ENCODE measurements at places on chromosomes 11 and 22.

DNA sequence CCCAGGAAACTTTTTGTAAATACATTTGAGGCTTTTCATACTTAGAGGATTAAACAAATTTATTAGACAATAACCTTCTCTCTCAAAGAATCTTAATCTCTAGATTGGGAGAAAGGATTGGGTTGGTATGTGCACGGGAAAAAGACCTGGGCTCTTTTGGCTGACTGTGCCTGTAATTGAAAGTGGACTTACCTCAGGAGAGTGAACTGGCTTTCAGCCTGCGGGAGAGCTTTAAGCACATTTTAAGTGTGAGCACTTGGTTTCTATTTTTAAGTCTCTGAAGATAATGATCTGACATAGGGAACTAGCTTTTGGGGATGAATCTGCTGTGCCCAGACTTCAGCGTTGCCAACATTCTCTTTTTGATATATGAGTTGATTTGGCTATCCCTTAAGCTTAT is 35.8 kb downstream of the UVRAG start:
- peak; percentile 69 for DNase-seq

GRCh38 chr22:17867160-17867785 is 93.0 kb upstream of the BID start:
- DNase-seq, result peak; percentile 78

DNA sequence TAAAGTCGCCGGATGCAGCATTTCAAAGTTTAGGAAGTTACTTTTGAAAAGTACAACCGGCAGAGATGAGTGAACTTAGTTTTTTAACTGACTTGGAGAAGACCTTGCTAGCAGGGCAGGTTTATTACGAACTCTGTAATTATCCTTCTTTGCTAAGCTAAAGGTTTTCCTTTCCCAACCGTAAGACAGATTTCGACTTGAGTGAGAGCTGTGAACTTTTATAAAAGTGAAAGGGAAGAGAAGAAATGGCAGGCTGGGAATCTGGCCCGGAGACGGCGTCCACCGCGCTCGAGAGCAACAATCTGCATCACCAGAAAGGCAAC is 659 bp upstream of the TEAD1 start:
- DNase-seq, result no peak

GRCh38 chr11:32422545-32422944 is 12.8 kb downstream of the WT1 start:
- no peak for DNase-seq

DNA sequence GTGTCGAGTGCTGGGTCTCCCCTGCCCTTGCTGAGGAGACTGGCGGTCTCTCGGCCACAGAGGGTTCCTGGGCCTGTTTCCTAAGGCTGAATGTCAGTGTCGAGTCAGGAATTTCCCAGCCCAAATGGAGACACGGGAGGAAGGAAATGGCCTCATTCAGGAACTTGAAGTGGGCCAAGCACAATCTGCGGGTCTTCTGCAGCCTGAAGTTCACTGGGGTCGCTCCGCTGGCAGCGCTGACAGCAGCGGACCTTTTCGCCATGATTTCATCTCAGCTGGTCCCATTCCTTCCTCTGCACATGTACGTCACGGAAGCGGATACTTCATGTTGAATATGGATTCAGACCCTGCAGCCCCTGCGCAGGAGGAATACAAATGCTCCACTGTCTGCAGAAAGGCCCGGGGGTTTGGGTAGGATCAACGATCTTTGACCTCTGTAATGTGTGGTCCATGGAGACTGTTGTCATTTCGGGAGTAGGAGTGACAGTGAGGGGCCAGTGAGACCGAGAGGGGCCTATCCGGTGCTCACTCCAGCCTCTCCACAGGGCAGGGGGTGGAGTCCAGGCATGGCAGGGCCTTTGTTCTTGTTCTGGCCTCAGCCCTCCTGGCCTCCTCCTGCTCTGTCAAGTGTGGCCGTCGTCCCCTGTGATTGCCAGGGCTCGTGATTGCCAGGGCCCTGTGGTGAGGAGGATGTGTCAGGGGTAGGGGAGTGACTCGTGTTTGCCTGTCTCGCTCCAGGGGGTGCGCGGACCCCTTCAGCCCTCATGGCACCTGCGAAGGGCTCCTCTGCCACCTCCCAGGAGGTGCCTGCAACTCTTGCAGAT is 402.3 kb downstream of the TBC1D22A start:
- DNase-seq, result no peak

DNA sequence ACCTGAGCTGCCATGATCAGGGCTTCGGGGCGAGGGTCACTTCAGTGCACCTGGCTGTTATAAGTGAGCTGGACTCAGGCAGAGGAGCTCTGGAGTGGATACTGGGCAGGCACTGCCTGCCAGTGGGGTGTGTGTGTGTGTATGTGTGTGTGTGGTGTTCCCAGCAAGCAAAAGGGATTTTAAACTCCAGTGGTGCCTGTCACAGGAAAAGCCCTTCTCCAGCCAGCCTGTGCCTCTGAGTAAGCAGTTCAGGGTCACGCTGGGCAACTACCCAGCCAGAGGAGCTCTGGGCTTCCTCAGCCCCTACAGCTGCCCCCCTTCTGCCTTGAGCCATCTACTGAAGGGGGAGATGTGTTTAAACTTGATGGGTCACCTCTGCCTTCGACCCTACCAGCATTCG is 109.0 kb downstream of the OSBP2 start:
- peak; percentile 41 for DNase-seq

- no peak for DNase-seq
These were observed 329.5 kb downstream of the MIAT start for GRCh38 chr22:26986884-26987283.

GRCh38 chr22:29813563-29813962 is 24.5 kb downstream of the ASCC2 start:
- DNase-seq, result no peak

GRCh38 chr11:17352950-17353820 is 1.6 kb downstream of the NCR3LG1 start:
- DNase-seq, result peak; percentile 86

- no peak for DNase-seq
These were observed 21.0 kb upstream of the FBLN1 start for GRCh38 chr22:45481661-45482060.

DNA sequence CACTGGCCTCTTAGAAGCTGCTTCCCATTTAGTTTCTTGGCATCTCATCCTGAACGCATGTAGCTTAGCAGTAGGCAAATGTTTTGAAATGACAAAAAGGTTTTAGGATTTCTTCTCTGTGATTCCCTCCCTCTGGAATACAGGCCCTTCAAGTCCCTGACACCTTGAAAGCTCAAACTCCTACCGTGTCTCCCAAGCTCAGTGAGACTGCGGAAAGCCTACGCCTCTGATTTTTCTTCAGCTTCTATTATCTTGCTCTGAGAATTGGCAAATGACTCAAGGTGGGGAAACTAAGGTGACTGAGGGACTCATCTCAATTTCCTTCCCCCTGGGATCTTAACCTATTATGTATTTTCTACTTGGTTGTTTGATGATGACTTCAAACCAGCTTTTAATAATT is 130.3 kb downstream of the ENTHD1 start:
- DNase-seq, result no peak

GRCh38 chr11:100711984-100712383 is 24.9 kb downstream of the ARHGAP42 start:
- DNase-seq, result no peak

- no peak for DNase-seq
These were observed 21.5 kb downstream of the NUP98 start for GRCh38 chr11:3775736-3776406.

GRCh38 chr22:20141186-20142077 is 9.4 kb downstream of the CCDC188 start:
- DNase-seq, result no peak

- no peak for DNase-seq
These were observed 942 bp upstream of the RPS6KA4 start for GRCh38 chr11:64357904-64358535.

- no peak for DNase-seq
These were observed 1.6 kb downstream of the OR10A2 start for GRCh38 chr11:6864438-6864837.

DNA sequence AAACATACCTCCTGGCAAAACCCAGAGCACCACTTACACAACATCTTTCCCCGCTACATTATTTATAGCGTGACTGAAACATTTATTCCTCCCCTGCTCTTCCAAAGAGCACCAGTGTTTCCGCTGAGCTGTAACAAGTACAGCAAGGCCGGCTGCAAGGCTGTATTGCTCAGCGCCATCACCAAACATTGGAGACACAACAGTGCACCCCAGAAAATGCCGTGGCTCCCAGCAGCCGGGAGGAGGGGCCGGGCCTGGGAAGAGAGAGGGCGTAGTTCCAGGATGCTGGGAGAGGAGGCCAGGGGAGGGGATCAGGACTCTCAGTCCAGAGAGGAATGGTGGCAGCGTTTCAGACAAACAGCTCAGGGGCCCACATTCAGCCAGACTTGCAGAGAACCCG is 133.2 kb downstream of the DSCAML1 start:
- no peak for DNase-seq

DNA sequence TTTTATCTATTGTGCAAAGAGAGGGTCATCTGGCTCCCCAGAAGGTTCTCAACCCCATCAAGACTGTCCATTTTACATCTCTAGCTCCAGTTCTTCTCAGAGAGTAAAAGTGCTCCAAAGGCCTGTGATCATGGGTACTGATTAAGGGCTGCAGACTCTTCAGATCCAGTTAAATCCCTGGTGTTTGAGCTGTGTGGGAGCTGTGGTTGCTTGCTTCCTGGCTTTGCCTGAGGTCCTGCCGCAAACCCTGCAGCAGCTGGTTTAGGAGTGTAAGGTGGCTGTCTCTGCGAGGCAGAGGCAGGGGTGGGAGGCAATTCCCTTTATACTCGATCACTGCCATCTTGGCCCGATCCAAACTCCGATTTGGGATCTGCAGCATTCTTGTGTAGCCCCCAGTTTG is 1.2 kb downstream of the MRPL17 start:
- no peak for DNase-seq

GRCh38 chr11:4459500-4459899 is 10.4 kb downstream of the OR52K2 start:
- no peak for DNase-seq

DNA sequence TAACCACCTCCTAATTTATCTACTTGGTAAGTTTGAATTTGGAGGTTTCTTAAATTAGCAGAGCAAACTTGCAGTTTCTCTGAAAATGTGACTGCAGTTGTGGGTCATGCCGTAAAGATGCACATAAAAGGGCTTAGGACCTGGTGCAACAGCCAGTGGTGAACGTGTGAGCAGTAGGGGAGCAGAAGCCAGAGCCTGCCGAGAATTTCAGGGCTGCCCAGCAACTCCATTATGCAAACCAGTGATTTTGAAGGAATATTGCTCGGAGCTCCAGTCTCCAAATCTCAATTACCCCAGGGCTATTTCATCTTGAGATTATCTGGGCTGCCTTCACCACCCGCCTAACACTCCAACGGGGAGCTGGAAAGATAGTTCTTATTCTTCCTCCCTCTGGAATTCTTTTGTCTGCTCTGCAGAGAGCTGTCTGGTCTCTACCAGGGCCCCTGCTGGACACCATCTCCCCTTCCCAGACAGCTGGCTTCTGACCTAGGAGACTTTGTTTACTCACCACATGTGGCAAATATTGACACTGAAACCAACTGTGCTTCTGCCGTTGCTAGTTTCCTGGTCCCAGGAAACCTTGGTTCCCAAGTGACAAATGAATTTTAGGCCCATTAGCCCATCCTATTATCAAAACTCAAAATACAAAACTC is 93.9 kb downstream of the DSCAML1 start:
- no peak for DNase-seq

DNA sequence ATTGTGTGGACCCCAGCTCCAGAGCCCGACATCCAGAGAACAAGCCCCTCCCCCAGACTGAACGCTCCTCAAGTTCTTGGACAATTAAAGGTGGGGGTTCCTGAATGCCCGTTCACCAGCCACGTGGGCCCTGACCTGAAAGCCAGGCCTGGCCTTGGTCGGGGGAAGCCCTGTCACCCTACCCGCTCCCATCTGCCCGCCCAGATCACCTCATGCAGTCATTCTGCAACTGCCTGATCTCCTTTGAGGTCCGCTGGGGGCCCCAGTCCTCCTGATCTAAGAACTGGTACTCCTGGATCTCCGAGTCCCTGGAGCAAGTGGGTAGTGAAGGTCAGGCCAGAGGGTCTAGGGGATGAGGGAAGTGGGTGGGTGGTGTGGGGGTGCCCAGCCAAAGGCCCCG is 9.1 kb upstream of the NAALADL1 start:
- DNase-seq, result no peak

DNA sequence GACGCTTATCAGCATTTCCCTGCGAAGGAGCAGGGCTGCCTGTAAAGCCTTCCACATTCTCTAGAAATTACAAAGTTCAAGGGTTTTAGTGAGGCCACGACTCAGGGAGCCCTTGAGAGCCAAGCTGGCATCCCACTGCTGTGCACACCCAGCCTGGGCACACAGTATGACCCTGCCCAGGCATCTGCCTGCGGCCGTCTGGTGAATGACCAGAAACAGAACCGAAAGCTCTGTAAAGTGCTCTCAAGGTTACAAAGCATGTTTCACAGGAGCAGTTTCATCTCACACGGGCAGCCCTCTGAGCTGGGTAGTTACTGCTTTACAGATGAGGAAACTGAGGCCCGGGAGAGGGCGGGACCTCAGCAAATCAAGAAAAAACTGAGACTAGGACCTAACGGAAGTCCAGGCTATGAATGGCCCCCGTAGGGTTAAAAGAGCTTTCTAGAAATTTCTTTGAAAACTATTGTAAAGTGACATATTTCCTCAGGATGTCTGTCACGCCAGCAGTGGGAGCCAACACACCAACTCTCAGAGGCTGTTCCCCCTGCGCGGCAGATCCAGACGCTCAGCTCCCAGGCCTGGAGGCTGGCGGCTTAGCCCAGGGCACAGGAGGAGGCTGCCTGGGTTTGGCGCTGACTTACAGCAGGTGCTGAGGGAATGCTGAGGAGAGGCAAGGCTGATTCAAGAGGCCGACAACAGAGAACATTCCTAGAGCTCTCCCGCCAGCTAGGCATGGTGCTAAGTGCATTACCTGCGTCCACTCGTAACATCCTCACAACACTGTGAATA is 7.7 kb upstream of the TCF20 start:
- peak; percentile 89 for DNase-seq

GRCh38 chr22:27867085-27867952 is 51.7 kb downstream of the PITPNB start:
- no peak for DNase-seq

DNA sequence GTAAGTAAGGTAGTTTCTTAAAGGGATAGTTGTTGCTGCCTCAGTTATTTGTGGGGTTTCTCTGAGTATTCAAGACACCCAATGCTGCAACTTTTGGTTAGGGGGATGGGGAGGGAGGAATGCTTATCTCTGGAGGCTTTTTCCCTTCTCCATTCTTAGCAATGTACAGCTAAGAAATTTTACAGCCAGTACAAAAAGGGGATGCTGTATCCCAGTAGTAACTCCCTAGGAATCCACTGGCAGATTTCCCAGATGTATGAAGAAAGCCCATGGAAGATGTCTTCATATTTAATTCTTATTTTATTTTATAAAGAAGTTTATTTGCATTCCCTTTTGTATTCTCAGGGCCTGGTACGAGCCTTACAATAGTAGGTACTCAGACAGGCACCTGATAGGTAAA is 154.8 kb downstream of the ENTHD1 start:
- DNase-seq, result no peak

GRCh38 chr22:28116219-28116673 is 197.2 kb upstream of the PITPNB start:
- no peak for DNase-seq

- no peak for DNase-seq
These were observed 228.2 kb upstream of the ZC3H12C start for GRCh38 chr11:109864834-109865547.

GRCh38 chr22:17578136-17578754 is 14.9 kb downstream of the SLC25A18 start:
- DNase-seq, result peak; percentile 29

- no peak for DNase-seq
These were observed 1.5 kb downstream of the DGAT2 start for GRCh38 chr11:75770102-75770501.

- no peak for DNase-seq
These were observed at the start of gene TSSK2 for GRCh38 chr22:19130959-19131684. Gene TSSK2 (plus strand): TSS chr22:19131308. CDS start chr22:19131400, 92 bp downstream.

GRCh38 chr11:1226986-1227550 is 4.2 kb downstream of the MUC5B start:
- DNase-seq, result no peak
